Foreskin keratinocyte (primary cell): ENCODE measurements at places on chromosomes 16 and 17. TPM values are rescaled to one million over a fixed set of nuclear protein-coding genes. Genes with fewer than 3 reads are reported as not detected.

RTN4RL1 gene
- 2.3 and 3.3 TPM in 2 replicates for polyA plus RNA-seq

GRCh38 chr16:2046893-2047329 is 723 bp downstream of the NTHL1 start:
- no peak for DNase-seq

DNA sequence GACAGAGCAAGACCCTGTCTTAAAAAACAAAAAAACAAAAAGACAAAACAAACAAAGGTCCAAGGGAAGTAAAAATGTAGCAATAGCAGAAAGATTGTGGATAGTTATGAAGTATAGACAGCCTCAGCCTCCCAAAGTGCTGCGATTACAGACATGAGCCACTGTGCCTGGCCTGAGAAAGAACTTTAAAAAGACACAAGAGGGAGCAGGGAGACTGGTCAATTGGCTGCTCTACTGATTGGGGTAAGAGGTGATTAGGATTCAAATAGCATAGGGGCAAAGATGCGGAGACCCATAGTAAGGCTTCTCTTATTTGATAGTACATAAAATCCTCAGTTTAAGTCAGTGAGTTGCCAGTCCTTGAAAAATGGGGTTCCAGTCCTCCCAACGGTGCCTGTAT is 518.2 kb upstream of the GOT2 start:
- no peak for DNase-seq

DNA sequence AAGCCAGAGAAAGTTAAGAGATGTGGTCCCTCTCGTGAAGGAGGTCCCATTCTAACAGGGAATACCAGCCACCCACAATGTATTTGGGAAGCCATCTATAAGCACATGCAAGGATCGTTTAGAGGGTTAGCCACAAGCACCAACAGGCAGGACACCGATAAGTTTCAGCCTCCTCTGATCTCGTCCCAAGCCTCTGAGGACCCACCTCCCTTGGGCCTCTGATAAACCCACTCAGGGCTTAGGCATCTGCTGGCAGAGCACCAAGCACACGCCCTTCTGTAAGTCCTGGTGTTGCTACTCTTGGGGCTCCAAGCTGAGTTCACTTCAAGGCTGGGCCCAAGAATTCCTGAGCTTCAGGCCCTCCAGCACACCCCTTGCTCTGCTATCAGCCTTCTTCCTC is 5.4 kb upstream of the PNPO start:
- DNase-seq: peak; percentile 90

EME1 gene
- 8.5 and 9.7 TPM in 2 replicates for polyA plus RNA-seq
